DMS 273 treated with DMSO at 0.1 percent for 48 hours (cell line): ENCODE measurements at places on chromosomes 11 and 22.

- no peak for DNase-seq
These were observed 91.2 kb downstream of the LUZP2 start for GRCh38 chr11:24588081-24588480.

GRCh38 chr11:109978895-109979294 lies 114.3 kb upstream of the ZC3H12C start:
- no peak for DNase-seq

DNA sequence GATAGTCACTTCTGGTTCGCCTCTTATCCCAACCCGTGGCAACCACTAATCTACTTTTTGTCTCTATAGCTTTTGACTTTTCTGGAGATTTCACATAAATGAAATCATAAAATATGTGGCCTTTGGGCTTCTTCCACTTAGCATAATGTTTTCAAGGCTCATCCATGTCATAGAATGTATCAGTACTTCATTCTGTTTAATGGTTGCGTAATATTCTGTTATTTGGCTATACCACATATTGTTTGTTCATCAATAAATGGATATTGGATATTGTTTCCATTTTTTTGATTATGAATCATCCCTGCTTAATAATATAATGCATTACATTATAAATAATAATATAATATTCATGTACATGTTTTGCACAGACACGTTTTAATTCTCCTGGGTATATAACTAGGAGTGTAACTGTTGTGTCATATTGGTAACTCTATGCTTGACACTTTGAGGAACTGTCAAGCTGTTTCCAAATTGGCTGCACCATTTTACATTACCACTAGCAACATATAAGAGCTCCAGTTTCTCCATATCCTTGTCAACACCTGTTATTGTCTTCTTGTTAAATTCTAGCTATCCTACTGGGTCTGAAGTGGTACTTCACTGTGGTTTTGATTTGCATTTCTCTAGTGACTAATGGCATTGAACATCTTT lies 181.5 kb downstream of the CADM1 start:
- DNase-seq: no peak

DNA sequence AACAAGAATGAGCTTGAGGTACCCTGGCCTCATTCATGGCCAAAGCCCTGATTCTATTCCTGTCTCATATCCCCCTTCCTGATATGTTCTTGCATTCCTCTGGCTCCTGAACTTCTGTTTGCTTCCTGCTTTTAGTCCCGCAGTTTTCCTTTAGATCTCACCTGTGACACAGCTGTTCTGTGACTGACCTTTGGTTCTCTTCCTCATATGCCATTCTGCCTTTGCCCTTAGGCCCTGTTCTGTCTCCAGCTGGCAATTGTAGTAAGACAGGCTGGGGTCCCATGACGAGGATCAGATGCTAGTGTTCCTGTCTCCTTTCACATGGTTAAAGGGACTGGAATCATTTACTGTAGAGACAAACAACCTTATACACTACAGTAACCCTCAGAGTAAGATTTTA lies 59.0 kb upstream of the PDE3B start:
- DNase-seq: no peak

DNA sequence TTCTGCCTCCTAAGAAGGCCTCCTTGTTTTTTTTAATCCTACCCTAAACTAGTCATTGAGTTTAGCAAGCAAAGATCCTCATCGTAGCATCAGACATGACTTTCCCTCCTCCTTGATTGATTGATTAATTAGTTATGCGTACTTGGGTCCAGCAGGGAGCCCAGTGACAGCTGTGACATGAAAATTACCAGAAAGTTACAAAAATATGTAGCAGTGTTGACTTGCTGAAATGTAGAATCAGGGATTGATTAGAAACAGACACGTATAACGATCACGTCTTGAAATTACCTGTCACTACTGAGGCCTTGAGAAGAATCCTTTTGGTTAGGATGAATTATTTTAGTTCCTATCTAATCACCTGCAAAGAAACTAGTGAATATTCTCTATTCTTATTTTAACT lies 167.4 kb upstream of the MPPED2 start:
- no peak for DNase-seq

- no peak for DNase-seq
These were observed 92.4 kb downstream of the PICALM start for GRCh38 chr11:85976525-85976924.
